ENCODE measurements at places on chromosomes 6 and 20.

GRCh38 chr6:132192631-132193030 lies 208.6 kb downstream of the MOXD1 start:
- no peak for DNase-seq

GRCh38 chr20:2171266-2171790 lies 69.7 kb downstream of the STK35 start:
- no peak for DNase-seq

DNA sequence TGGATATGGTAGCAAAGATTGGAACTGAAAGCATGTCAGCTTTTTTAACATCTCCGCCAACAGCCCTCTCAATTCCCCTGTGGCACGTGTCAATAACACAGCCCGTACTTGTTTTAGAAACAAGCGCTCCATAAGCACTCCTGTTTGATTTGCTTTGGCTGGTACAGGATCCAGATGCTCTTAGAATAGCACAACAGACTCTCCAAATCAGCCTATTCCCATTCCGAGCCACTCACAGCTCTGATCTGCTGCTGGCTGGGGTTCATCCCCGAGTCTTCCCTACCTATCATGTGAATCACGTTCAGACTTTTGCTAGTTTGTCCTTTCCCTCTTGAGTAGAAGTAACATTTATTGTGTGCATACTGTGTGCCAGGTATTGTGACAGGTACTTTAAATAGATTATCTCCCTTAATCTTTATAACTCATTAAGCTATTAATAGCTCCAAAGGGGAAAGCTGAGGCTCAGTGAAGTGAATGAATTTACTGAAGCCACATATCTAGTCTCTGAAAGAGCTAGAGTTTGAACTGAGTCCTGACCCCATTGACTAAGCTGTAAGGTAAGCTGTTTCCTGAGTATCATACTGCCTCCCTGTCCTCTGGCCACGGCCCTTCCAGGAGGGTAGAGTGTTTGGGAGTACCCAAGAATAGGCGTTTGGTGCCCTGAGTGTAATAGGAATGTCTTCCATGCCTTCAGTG lies 46.7 kb downstream of the RALY start:
- DNase-seq: no peak

DNA sequence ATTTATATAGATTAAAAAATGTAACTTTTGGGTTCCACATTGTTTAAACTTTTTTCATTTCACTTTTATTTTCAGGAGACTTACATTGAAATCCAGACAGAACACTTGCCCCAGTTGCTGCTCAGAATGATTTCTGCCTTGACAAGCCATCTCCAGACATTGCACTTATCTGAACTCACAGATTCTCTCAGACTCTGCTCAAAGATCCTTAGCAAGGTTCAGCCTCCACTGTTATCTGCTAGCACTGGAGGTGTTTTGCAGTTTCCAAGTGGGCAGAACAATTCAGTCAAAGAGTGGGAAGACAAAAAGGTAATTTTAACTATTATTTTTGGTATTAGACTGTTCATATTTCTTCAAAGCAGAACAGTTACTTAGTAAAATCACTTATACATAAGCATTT lies 58.0 kb downstream of the DOP1A start:
- DNase-seq: no peak

DNA sequence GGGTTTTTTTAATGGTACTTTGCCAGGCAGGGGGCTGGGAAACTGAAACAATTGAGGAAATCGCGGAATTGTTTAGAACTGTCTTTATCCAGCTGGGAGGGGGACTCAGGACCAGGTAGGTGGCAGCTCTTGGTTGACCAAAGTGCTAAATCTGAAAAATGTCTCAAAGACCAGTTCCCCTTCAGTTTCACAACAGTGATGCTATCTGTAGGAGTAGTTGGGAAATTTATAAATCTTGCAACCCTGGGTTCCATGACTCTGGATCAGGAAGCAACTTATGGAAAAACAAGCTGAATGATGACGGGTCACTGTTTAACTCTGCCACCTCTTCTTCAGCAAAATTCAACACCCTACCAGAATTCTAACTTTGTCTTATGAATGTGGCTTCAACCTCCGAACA lies 99.7 kb downstream of the FAM50B start:
- no peak for DNase-seq

- DNase-seq: no peak
These were observed 258.5 kb downstream of the HIVEP2 start for GRCh38 chr6:142686507-142686887.

GRCh38 chr20:3777716-3778629 lies 3.3 kb downstream of the SPEF1 start:
- DNase-seq: no peak

DNA sequence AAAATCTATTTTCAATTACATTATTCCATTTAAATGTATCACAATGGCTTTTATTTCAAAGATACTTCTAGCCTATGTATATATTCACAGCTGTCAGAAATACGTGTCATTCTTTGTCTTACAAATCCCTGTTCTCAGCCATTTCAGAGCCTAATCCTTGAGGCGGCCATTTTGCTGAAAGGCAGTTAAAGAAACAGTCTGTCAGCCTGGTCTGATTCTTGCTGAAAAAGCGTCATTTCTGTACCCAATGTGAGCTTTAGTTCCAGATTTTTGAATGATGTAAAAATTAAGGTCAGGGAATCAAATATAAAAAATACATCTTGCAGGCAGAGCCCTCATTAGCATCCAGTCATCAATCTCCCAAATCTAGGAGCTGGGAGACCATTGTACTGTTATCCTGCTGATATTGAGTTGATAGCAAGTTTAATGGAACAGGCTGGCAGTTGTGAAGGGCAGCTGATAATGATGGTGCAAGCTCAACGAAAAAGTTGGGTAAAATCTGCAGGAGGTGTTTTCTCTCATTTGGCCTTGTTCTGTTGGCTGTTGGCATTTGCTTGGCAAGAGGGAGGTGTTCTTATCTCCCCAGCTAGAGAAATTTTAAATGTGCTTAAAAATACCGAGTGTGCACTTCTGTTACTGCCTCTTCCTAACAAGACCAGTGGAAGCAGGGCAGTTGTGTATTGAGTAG lies 314.8 kb downstream of the SOX4 start:
- DNase-seq: no peak

Measured in urothelium cell line (cell line).